ENCODE measurements at places on chromosomes 1 and 21. TPM values are rescaled to one million over a fixed set of nuclear protein-coding genes. Genes with fewer than 3 reads are reported as not detected.

The SLC1A7 gene
- polyA plus RNA-seq: 0.52 TPM

The C2CD4D gene
- 0.25 TPM for polyA plus RNA-seq

The TBX15 gene
- 51.1 TPM for polyA plus RNA-seq

The COL9A2 gene
- 1.3 TPM for polyA plus RNA-seq

The C1orf94 gene
- polyA plus RNA-seq: not detected

The DYNLT5 gene
- 3.5 TPM for polyA plus RNA-seq

The HPCA gene
- 0.12 TPM for polyA plus RNA-seq

The AMY2B gene
- 21.2 TPM for polyA plus RNA-seq

The THEM5 gene
- 0.14 TPM for polyA plus RNA-seq

The ITGB2 gene
- polyA plus RNA-seq: 13.4 TPM

All from muscle of leg (tissue), 16 donors.